ENCODE measurements at places on chromosomes 11 and 22. TPM values are rescaled to one million over a fixed set of nuclear protein-coding genes. Genes with fewer than 3 reads are reported as not detected.

The C22orf42 gene
- polyA plus RNA-seq, result not detected

The MADD gene
- 8.2 TPM for polyA plus RNA-seq

The ZFP91 gene
- 24.4 TPM for polyA plus RNA-seq

The FXYD6 gene
- 0.35 TPM for polyA plus RNA-seq

The NLRP14 gene
- 0.02 TPM for polyA plus RNA-seq

The NOX4 gene
- polyA plus RNA-seq, result not detected

The SPDYC gene
- not detected for polyA plus RNA-seq

The CSF2RB gene
- polyA plus RNA-seq, result not detected

The CECR2 gene
- polyA plus RNA-seq, result under 0.01 TPM

The SLC22A9 gene
- not detected for polyA plus RNA-seq

The ACRV1 gene
- polyA plus RNA-seq, result not detected

The PARVG gene
- polyA plus RNA-seq, result not detected

The NPAT gene
- polyA plus RNA-seq, result 6.8 TPM

The BIK gene
- 2.6 TPM for polyA plus RNA-seq

The MICALL1 gene
- 129 TPM for polyA plus RNA-seq

The LDLRAD3 gene
- 11.5 TPM for polyA plus RNA-seq

The SLC43A1 gene
- polyA plus RNA-seq, result 0.48 TPM

The TBX10 gene
- not detected for polyA plus RNA-seq

The OR5L2 gene
- not detected for polyA plus RNA-seq

The OR51L1 gene
- polyA plus RNA-seq, result not detected

Measured in mammary epithelial cell (primary cell).